Astrocyte (in vitro differentiated cells and primary cell): ENCODE measurements at places on chromosomes 12 and 14.

DNA sequence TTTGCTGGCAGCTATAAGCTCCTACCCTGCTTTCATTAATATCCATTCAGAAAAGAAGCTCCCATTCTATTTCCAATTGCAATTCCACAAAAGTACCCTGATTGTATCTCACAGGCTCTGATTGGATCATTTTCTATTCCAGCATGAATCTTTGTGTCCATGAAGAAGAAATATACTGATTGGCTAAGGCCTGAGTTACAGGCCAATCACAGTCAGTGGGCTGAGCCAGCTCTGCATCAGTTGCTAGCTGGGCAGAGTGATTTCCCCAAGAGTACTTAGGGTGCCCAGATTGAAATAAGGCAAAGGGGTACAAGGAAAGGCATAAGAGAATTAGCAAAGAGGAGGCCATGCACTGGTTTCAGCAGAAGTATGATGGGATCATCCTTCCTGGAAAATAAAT lies 14.4 kb downstream of the ART4 start:
- H3K4me3 ChIP-seq = no peak overlapping the region
- H3K36me3 ChIP-seq = no peaks in the 10 kb centered on the region
- H3K27ac ChIP-seq = no peak overlapping the region
- H3K27me3 ChIP-seq = no peaks in the 10 kb centered on the region

GRCh38 chr12:93040367-93040766 lies 111.3 kb upstream of the EEA1 start:
- no peaks in the 10 kb centered on the region for H3K36me3 ChIP-seq
- DNase-seq = no peak
- no peaks in the 10 kb centered on the region for H3K27me3 ChIP-seq
- H3K27ac ChIP-seq = no peak overlapping the region
- no peak overlapping the region for H3K4me3 ChIP-seq

- H3K4me1 ChIP-seq = peaks cover 19% of the 10 kb centered on the region
- DNase-seq = no peak
- H3K4me3 ChIP-seq = no peak overlapping the region
- no peaks in the 10 kb centered on the region for H3K27me3 ChIP-seq
- H3K27ac ChIP-seq = peak overlapping the region; percentile 47
Measured at GRCh38 chr14:89444516-89445125, 27.6 kb upstream of the FOXN3 start.

GRCh38 chr12:52464897-52465296 lies 8.7 kb downstream of the KRT6C start:
- no peak overlapping the region for H3K27ac ChIP-seq
- no peaks in the 10 kb centered on the region for H3K4me1 ChIP-seq
- no peak for DNase-seq
- H3K4me3 ChIP-seq = no peak overlapping the region

GRCh38 chr14:82230748-82231147 lies 697.1 kb upstream of the SEL1L start:
- no peak overlapping the region for H3K4me3 ChIP-seq
- H3K27ac ChIP-seq = no peak overlapping the region
- H3K27me3 ChIP-seq = no peaks in the 10 kb centered on the region
- H3K4me1 ChIP-seq = no peaks in the 10 kb centered on the region
- H3K36me3 ChIP-seq = no peaks in the 10 kb centered on the region

- H3K27ac ChIP-seq = no peak overlapping the region
- no peaks in the 10 kb centered on the region for H3K27me3 ChIP-seq
- DNase-seq = no peak
- peaks cover 11% of the 10 kb centered on the region for H3K4me1 ChIP-seq
- no peak overlapping the region for H3K4me3 ChIP-seq
Measured at GRCh38 chr12:122006186-122006926, 15.3 kb upstream of the BCL7A start.

GRCh38 chr14:99239661-99240092 lies 32.3 kb downstream of the BCL11B start:
- H3K4me1 ChIP-seq = no peaks in the 10 kb centered on the region
- DNase-seq = no peak
- H3K4me3 ChIP-seq = no peak overlapping the region
- no peak overlapping the region for H3K27ac ChIP-seq
- H3K36me3 ChIP-seq = no peaks in the 10 kb centered on the region

GRCh38 chr12:75478116-75478794 lies 2.3 kb upstream of the GLIPR1 start:
- peaks cover 5% of the 10 kb centered on the region for H3K36me3 ChIP-seq
- H3K4me3 ChIP-seq = no peak overlapping the region
- peaks cover 12% of the 10 kb centered on the region for H3K4me1 ChIP-seq
- DNase-seq = peak; percentile 51
- H3K27me3 ChIP-seq = no peaks in the 10 kb centered on the region
- H3K27ac ChIP-seq = no peak overlapping the region

DNA sequence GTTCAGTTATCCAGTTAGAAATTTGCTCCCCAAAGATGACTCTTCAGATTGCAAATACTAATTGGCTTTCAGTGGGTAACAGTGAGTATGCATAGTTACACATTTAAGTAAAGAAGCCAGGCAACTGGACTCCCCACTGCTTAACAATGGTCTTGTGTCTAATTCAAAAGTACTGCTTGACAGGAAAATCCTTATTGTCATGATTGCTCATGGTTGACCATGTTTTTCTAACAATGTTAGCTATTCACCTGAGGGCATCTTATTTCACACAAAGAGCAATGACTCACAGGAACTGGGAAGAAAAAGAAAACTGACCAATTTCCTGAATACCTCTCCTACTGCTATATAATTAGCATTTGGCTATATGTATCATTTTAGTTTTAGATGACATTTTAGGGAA lies 33.7 kb upstream of the ALG10B start:
- no peak overlapping the region for H3K27ac ChIP-seq
- no peaks in the 10 kb centered on the region for H3K36me3 ChIP-seq
- DNase-seq = no peak
- H3K4me1 ChIP-seq = no peaks in the 10 kb centered on the region
- no peaks in the 10 kb centered on the region for H3K27me3 ChIP-seq

DNA sequence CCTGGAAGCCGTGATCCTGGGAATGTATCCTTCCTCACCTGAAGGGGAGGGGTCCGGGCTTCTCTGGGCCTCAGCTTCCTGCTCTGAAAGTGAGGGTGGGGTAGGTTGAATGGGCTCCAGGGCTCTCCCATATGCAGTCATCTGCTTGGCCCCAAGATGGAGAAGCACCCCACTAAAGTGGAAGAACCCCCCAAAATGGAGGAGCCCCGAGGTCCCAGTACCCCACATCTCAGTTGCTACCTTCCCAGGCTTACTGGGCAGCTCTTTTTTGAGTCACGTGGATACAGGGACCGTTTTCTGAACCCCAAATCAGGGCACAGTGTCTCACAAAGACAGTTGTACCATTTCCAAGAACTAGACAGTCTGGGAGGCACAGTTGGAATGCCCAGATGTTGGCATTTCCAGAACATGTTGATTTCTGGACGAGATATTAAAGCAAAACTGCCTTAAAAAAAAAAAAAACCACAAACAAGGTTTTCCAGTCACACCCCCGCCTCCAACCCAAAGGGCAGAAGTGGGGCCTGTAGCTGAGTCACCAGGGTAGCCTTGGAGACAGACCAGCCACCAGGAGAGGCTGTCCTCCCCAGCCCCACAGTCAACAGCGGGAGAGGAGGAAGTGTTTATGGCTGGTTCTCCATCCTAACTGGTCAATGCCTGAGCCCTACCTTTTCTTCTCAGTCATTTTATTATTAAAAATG lies 12.1 kb downstream of the VASH1 start:
- peak overlapping the region; percentile 50 for H3K27ac ChIP-seq
- DNase-seq = peak; percentile 80
- H3K27me3 ChIP-seq = no peaks in the 10 kb centered on the region
- peaks cover 22% of the 10 kb centered on the region for H3K4me1 ChIP-seq
- H3K36me3 ChIP-seq = no peaks in the 10 kb centered on the region
- peak overlapping the region; percentile 34 for H3K4me3 ChIP-seq

- H3K27ac ChIP-seq = no peak overlapping the region
- H3K36me3 ChIP-seq = no peaks in the 10 kb centered on the region
- H3K4me3 ChIP-seq = no peak overlapping the region
- H3K27me3 ChIP-seq = no peaks in the 10 kb centered on the region
Measured at GRCh38 chr14:52589646-52590045, 37.0 kb downstream of the GPR137C start.

DNA sequence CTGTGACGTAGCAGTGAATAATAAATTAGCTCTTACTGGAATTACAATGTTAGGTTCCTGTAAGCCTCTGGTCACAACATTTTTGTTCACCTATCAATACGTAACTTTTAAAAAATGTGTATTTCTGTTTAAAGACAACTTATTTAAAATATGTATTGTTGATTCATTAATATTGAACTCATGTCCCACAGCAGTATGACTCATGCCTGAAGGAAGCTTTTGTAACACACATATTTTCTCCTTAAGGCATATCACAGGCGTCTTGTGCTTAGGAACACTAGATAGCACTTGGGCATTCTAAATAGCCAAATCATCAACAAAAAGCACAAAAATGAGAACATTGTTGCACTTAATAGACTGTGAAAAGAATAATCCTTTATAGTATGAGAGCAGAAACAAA lies 92.5 kb downstream of the GPHN start:
- DNase-seq = peak; percentile 70
- H3K27me3 ChIP-seq = no peaks in the 10 kb centered on the region
- H3K4me3 ChIP-seq = no peak overlapping the region
- no peaks in the 10 kb centered on the region for H3K36me3 ChIP-seq
- H3K4me1 ChIP-seq = no peaks in the 10 kb centered on the region

- no peak overlapping the region for H3K4me3 ChIP-seq
- H3K4me1 ChIP-seq = no peaks in the 10 kb centered on the region
- H3K36me3 ChIP-seq = no peaks in the 10 kb centered on the region
- H3K27me3 ChIP-seq = no peaks in the 10 kb centered on the region
Measured at GRCh38 chr12:61739925-61740324, 520.3 kb upstream of the USP15 start.

DNA sequence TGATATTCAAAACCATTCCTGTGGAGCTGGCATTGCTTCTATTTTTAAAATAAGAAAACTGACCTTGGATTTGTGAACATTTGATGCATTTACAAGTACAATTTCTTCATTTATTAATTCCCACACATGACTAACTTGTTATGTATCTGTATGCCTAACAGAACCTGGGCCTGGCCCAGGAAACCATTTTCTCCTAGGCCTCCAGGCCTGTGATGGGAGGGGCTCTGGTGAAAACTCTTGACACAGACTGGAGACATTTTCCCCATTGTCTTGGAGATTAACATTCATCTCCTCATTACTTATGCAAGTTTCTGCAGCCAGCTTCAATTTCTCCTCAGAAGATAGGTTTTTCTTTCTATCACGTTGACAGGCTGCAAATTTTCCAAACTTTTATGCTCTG lies 42.0 kb downstream of the GLIPR1L2 start:
- no peak for DNase-seq
- H3K27ac ChIP-seq = no peak overlapping the region
- no peak overlapping the region for H3K4me3 ChIP-seq
- no peaks in the 10 kb centered on the region for H3K36me3 ChIP-seq
- no peaks in the 10 kb centered on the region for H3K4me1 ChIP-seq
- no peaks in the 10 kb centered on the region for H3K27me3 ChIP-seq

DNA sequence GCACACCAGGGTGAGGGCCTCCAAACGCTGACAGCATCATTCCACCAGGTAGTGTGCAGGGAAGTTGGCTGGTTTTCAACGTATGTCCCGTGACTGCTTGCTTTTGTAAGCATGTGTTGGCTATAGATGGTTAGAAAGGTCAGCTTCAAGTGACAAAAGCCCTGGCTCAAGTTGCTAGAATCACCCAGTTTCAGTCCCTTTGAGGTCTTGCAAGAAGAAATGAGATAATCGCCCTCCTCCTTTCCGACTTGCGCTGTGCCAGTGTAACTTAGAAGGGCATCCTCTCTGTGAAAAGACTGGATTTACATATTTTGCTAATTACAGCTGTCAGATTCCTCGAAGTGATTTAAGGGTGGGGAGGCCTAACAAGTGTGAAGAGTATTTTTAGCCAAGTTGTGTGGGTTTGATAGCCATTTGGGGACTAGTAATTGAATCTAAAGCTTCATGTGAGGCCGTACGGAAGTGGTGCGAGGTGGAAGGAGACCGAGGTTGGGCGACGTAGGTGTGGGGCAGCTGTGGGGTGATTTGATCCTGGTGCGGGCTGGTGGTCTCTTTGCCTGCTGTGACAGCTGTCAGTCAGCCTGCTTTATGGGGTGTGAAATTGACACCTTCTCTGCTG lies 94.7 kb downstream of the CHST11 start:
- no peak overlapping the region for H3K27ac ChIP-seq
- no peak for DNase-seq
- no peaks in the 10 kb centered on the region for H3K4me1 ChIP-seq
- no peaks in the 10 kb centered on the region for H3K27me3 ChIP-seq
- no peaks in the 10 kb centered on the region for H3K36me3 ChIP-seq

DNA sequence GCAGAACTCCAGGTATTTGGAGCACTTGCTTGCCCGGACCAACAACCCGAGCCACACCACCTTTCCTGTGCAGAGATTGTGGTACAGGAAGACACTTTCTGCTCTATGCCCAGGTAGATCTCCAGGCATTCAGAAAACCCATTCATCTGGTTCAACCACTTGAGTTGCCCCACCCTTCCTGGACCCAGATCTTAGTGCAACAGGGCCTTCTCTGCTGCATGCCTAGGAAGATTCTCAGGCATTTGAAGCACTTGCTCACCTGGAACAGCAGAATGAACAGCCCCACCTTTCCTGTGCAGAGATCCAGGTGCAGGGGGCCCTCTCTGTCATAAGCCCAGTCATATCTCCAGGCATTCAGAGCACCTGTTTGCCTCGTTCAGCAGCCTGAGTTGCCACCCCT lies 412.8 kb upstream of the MGAT4C start:
- H3K4me3 ChIP-seq = no peak overlapping the region
- no peak overlapping the region for H3K27ac ChIP-seq
- no peaks in the 10 kb centered on the region for H3K27me3 ChIP-seq
- no peaks in the 10 kb centered on the region for H3K4me1 ChIP-seq
- no peak for DNase-seq

GRCh38 chr12:66879409-66879808 lies 200.5 kb upstream of the GRIP1 start:
- no peak overlapping the region for H3K4me3 ChIP-seq
- no peak for DNase-seq
- H3K36me3 ChIP-seq = no peaks in the 10 kb centered on the region
- H3K27ac ChIP-seq = no peak overlapping the region
- H3K4me1 ChIP-seq = no peaks in the 10 kb centered on the region

GRCh38 chr12:115752913-115753726 lies 524.4 kb downstream of the MED13L start:
- peak; percentile 50 for DNase-seq
- peaks cover 18% of the 10 kb centered on the region for H3K27me3 ChIP-seq
- peaks cover 3% of the 10 kb centered on the region for H3K4me1 ChIP-seq
- no peak overlapping the region for H3K4me3 ChIP-seq

DNA sequence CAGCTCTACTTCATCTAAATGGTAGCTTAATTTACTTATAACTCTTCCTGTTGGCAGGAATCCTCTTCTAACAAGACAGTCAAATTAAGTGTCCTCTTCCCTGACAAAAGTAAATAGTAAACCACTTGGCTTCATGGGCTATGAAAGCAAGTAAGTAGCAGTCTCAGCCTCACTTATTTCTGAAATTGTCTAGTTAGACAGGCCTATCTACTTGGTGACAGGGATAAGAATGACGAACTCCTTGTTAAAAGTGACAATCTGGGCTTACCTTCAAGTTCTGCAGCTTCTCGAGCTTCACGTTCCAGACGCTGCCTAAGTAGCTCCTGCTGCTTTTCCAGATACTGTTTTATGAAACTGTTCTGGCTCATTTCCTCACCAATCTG lies 4.7 kb downstream of the ACIN1 start:
- peaks cover 55% of the 10 kb centered on the region for H3K36me3 ChIP-seq
- H3K4me3 ChIP-seq = no peak overlapping the region
- H3K4me1 ChIP-seq = peaks cover 9% of the 10 kb centered on the region
- no peak overlapping the region for H3K27ac ChIP-seq

- no peaks in the 10 kb centered on the region for H3K27me3 ChIP-seq
- no peaks in the 10 kb centered on the region for H3K36me3 ChIP-seq
- H3K27ac ChIP-seq = no peak overlapping the region
- H3K4me1 ChIP-seq = no peaks in the 10 kb centered on the region
Measured at GRCh38 chr12:118288174-118288573, 84.5 kb downstream of the TAOK3 start.
